Activated naive CD8-positive, alpha-beta T cell treated with anti-CD3 and anti-CD28 coated beads, Interleukin-2, amount 10 ng/mL, durations not matched to agents 7 days and 5 days (primary cell): ENCODE measurements at places on chromosomes 5 and 9. TPM values are rescaled to one million over a fixed set of nuclear protein-coding genes. Genes with fewer than 3 reads are reported as not detected.
A peak's percentile ranks its signal among the peaks of the same experiment; 100 is the strongest.

DNA sequence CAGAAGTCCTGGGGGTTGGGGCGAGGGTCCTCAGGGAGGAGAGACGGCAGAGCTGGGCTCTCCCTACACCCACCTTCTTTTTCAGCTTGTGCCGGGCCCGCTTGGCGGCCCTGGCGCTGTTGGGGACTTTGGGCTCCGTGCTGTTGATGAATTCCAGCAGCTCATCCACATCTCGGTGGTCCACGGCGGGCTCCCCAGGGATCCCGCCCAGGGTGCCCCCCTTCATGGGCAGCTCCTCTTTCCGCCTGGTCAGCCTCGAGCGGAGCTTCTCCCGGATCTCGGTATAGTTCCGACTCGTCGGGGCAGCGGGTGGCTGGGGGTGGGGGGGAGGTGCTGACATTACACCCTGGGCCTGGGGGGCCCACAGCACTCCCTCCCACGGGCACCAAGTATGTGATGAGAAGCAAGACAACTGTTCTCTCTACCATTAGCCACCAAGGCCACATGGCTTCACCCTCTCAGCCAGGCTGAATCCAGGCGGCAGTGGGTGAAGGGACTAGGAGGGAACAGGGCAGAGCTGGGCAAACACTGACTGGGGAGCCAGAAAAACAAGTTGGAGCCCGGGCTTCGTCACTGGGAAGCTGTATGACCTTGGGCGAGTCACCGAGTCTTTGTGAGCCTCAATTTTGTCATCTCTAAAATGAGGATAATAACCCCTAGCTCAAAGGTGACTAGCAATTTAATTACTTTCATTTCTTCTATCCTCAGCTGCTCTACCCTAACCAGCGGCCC lies 14.6 kb upstream of the DDX41 start:
- peaks cover 11% of the 10 kb centered on the region for H3K36me3 ChIP-seq
- DNase-seq, result no peak
- peaks cover 2% of the 10 kb centered on the region for H3K4me1 ChIP-seq

GRCh38 chr9:110255463-110256379 lies 586 bp downstream of the TXN start:
- H3K36me3 ChIP-seq, result peaks cover 9% of the 10 kb centered on the region
- H3K27me3 ChIP-seq, result peaks cover 2% of the 10 kb centered on the region
- peak overlapping the region; percentile 99 for H3K4me3 ChIP-seq

DNA sequence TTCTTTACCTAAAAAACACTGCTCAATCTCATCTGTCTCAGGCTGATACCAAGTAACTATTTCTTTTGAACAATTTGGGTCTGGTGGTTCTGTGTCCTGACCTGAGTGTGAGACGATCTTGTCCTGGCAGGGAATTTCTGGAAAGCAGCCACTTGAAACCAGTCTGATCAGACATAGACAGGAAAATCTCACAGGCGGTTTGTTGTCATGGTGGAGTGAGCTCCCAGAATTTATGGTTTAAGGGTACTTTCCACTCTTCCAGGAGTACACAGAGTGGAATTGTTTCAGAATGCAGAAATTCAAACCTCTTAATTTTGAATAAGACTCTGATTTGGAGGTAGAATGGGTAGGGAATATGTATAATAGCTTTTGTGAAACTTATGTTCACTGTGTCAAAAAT lies 268.2 kb downstream of the ISL1 start:
- H3K4me1 ChIP-seq, result no peaks in the 10 kb centered on the region
- DNase-seq, result no peak
- H3K4me3 ChIP-seq, result no peak overlapping the region
- no peaks in the 10 kb centered on the region for H3K27me3 ChIP-seq

- H3K4me1 ChIP-seq, result peaks cover 2% of the 10 kb centered on the region
- no peaks in the 10 kb centered on the region for H3K36me3 ChIP-seq
- no peak overlapping the region for H3K4me3 ChIP-seq
- no peak overlapping the region for H3K27ac ChIP-seq
Observed at GRCh38 chr5:150960791-150961396, 56.1 kb upstream of the ZNF300 start.

DNA sequence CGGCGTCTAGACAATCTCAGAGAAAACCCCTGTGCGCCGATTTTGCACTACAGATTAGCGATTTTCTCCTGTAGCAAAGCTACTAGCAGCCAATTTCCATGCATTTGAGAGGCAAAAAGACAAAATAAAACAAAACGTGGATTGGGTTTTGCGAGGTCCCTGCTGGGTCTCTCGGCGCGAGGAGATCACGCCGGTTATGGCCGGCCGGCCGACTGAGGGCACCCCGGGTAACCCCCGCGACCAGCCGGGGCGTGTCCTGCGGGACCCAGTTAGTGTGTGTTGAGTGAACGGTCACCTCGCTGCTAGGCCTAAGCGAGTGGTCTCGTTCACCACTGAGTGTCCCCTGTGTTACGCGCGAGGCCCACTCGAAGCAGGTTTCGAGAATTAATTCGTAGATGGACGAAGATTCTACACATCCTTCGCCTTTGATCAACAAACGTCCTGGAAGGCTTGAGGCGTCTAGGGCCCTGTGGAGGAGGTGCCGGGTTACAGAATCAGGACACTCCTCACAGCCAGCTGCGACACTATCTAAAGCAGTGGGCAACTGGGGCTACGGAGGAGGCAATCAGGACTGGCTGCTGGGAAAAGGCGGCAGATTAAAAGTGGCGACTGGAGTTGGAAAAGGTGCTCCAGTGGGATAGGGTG lies 764 bp upstream of the VDAC1 start:
- peak overlapping the region; percentile 94 for H3K27ac ChIP-seq
- peaks cover 8% of the 10 kb centered on the region for H3K36me3 ChIP-seq
- peaks cover 26% of the 10 kb centered on the region for H3K4me1 ChIP-seq
- H3K4me3 ChIP-seq, result peak overlapping the region; percentile 95
- no peaks in the 10 kb centered on the region for H3K27me3 ChIP-seq

GRCh38 chr5:34487159-34487879 lies 168.8 kb upstream of the RAI14 start:
- no peak overlapping the region for H3K27ac ChIP-seq
- H3K27me3 ChIP-seq, result peaks cover 20% of the 10 kb centered on the region
- peaks cover 2% of the 10 kb centered on the region for H3K4me1 ChIP-seq
- DNase-seq, result no peak
- no peaks in the 10 kb centered on the region for H3K36me3 ChIP-seq

GRCh38 chr5:170407062-170407461 lies 17.9 kb upstream of the KCNMB1 start:
- H3K4me3 ChIP-seq, result no peak overlapping the region
- DNase-seq, result no peak
- H3K27me3 ChIP-seq, result peaks cover 2% of the 10 kb centered on the region
- H3K27ac ChIP-seq, result no peak overlapping the region
- no peaks in the 10 kb centered on the region for H3K4me1 ChIP-seq
- H3K36me3 ChIP-seq, result no peaks in the 10 kb centered on the region

DNA sequence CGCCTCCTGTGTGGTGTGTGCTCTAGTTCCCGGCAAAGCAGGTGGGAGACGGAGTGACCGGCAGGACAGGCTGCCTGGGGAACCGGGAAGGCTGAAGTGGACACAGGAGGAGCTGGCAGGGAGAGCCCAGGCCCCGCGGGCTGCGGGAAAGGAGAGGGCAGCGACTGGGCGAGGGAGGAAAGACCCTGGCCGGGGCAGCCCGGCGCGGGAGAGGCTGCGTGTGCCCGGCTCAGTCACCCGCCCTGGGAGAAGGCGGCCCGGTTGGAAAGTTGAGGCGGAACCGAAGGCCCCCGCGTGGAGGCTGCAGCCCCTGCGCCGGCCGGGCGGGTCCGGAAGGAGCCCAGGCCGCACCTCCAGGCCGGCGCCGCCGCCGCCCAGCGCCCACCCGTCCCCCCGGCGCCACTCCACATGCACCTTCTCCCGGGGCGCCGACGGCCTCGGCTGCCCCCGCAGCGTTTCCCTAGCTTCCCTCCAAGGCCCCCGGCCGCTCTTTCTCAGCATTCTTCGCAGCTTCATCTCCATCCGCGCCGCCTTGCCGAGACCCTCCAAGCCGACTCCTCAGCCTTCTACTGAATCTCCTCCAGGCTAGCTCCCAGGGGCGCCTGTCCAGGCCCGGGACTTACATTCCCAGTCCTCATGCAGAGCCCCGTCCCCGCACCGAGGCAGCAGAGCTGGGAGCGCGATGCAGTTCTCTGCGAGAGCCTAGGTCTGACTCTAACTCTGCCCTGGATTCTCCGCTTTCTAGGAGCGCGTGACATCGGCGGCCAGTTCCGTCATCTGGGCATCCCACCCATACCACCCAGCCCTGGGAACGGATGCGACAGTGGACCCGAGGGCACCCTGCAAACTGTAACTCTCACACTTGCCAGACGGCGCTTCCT lies 152.0 kb downstream of the ERCC6L2 start:
- peaks cover 33% of the 10 kb centered on the region for H3K4me1 ChIP-seq
- peaks cover 8% of the 10 kb centered on the region for H3K36me3 ChIP-seq
- peak overlapping the region; percentile 19 for H3K27ac ChIP-seq
- H3K4me3 ChIP-seq, result peak overlapping the region; percentile 61

DNA sequence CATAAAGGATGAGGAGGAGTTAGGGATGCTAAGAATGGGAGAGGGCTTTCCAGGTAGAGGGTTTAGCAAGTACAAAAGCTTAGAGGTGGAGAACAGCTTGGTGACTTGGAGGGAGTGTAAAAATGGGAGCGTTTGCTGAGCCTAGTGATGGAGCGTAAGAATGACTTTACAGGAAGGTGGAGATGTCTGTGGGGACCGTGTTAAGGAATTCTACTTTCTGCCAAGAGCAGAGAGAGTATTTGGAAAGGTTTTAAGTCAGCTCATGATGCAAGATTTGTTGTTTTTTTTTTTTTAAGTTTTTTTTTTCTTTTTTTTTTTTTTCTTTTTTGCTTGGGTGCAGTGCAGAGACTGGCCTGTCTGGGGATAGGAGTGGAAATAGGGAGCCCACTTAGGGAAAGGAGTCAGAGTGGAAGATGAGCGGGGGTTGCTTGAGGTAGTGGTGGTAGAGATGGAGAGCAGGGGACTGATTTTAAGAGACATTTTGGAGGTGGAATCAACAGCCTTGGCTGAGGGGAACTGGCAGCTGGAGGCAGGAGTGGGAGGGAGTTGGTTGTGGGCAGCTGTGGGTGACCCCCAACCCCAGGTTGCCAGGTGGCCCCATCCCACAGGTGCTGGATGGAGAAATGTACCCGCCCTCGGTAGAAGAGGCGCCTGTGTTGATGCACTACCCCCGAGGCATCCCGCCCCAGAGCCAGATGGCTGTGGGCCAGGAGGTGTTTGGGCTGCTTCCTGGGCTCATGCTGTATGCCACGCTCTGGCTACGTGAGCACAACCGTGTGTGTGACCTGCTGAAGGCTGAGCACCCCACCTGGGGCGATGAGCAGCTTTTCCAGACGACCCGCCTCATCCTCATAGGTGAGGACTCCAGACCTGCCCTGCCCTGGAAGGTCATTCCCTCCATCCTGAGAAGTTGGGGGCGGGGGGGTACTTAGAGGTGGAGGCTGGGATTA lies 12.4 kb downstream of the PTGS1 start:
- DNase-seq, result no peak
- peaks cover 3% of the 10 kb centered on the region for H3K27me3 ChIP-seq
- no peak overlapping the region for H3K27ac ChIP-seq
- H3K4me3 ChIP-seq, result no peak overlapping the region
- H3K36me3 ChIP-seq, result peaks cover 5% of the 10 kb centered on the region

DNA sequence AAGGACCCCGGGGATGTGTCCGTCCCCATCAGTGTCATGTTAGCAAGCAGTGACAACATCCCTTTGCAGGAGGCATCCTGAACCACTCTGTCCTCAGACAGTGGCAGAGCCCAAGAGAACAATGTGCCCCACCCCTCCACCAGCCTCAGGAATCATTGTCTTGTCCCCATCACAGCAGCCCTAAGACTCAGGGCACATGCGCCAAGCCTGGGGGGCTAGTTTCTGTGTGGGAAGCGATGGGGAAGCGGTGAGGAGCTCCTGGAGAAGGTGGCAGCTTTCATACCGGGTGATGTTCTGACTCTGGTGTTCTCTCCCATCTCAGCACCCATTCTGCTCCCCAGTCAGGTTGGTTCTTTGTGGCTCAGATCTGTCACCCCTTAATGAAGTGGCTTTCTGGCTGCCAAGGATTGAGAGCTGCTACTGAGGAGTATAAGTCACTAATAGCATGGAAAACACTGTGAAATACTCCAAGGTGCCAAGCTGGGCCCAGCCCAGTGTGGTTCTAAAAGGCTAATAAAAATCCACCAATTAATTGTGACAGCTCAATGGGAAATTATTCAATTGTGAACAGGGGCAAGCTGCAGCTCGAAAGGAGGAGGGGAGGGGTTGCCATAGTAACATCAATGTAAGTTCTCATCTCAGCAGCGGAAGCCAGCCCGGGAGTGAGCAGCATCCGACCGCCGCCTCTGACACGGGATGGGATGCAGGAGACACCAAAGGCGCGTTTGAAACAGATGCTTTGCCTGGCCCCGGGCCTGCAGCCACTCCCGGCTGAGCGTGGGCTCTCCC lies 4.7 kb downstream of the QRFP start:
- no peaks in the 10 kb centered on the region for H3K27me3 ChIP-seq
- no peak overlapping the region for H3K4me3 ChIP-seq
- no peaks in the 10 kb centered on the region for H3K4me1 ChIP-seq
- H3K27ac ChIP-seq, result no peak overlapping the region
- DNase-seq, result no peak

- no peak for DNase-seq
- peaks cover 4% of the 10 kb centered on the region for H3K4me1 ChIP-seq
- no peak overlapping the region for H3K27ac ChIP-seq
- H3K27me3 ChIP-seq, result peaks cover 38% of the 10 kb centered on the region
- H3K36me3 ChIP-seq, result no peaks in the 10 kb centered on the region
Observed at GRCh38 chr5:168529374-168530234, 499 bp downstream of the FBLL1 start.

DNA sequence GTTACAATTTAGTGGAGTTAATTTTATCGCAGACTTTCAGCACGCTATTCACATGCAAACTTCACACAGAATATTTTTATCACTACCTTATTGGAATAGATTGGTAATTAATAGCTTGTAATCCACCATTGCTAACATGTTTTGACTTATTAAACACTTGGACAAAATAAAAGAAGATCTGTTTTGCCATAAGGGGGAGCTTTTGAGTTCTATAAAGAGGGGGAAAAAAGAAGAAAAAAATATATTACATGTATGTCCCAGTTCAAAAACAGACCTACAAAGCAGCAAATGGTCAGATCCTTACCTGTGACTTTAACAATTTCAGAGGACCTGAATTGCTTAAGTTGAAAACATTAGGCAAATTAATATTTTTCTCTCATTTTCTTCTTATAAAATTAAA lies 1.2 kb upstream of the PAPPA start:
- no peaks in the 10 kb centered on the region for H3K36me3 ChIP-seq
- peaks cover 50% of the 10 kb centered on the region for H3K27me3 ChIP-seq
- H3K4me1 ChIP-seq, result peaks cover 4% of the 10 kb centered on the region
- H3K4me3 ChIP-seq, result no peak overlapping the region
- DNase-seq, result no peak
- no peak overlapping the region for H3K27ac ChIP-seq

DNA sequence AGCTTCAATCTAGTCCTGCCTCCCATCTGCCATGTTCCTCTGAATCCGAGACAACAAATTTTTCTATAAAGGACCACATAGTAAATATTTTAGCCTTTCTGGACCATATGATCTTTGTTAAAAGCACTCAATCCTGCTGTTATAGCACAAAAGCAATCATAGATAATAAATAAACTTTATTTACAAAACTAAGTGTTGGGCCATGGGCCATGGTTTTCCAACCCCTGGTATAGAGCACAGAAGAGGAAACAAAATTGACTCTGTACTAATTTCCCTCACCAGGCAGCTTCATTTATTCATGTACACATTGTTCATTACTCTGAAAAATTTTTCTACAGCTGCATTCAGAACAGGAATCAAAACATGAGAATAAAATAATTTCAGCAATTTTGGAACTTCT lies 288.9 kb downstream of the AGTPBP1 start:
- peaks cover 17% of the 10 kb centered on the region for H3K27me3 ChIP-seq
- no peaks in the 10 kb centered on the region for H3K4me1 ChIP-seq
- no peaks in the 10 kb centered on the region for H3K36me3 ChIP-seq

Gene SIT1
- 174 TPM for total RNA-seq

Gene LCN15
- total RNA-seq, result not detected

Gene ASS1
- 4.1 TPM for total RNA-seq

Gene SPINK7
- total RNA-seq, result not detected

Gene C9
- total RNA-seq, result not detected

Gene BNC2
- not detected for total RNA-seq

Gene ZFP37
- 1.8 TPM for total RNA-seq

Gene PLPPR1
- not detected for total RNA-seq

Gene NEUROG1
- total RNA-seq, result not detected
